NCI-H1930 (cell line): ENCODE measurements at places on chromosomes 1 and 21.

DNA sequence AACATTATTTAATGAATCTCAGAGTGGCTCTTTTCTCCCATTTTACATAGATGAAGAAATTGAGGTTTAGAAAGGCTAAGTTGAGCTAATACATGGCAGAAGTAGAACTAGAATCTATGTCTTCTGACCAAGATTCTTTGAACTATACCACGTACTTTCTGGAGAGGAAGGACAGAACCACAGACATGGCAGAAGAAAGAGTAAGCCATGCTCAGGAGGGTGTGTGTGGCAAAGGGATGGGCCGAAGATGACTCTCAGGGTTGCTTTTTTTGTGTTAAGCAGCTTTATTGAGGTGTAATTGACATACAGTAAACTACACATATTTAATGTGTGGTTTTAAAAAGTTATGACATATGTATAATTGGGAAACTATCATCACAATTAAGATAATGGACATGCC is 69.5 kb downstream of the PEX14 start:
- DNase-seq, result no peak

DNA sequence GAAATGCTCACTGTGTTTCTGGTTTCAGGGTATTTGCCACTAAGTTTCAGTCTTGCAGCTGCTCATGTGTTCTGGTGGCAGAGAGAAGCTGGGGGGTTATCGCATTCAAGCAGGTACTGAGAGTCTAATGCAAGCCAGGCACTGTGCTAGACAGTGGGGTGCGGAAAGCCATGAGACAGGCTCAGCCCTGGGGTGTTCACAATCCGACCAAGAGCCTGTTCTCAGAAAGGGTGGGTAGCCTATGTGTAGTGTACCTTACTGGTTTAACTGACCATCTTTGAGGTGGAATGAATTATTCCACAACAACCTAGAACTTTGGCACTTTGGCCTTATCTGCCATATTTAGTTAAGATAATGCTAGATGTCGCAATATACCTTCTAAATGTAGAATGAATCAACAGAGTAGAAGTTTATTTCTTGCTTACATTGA is 55.3 kb upstream of the ROR1 start:
- DNase-seq, result no peak

DNA sequence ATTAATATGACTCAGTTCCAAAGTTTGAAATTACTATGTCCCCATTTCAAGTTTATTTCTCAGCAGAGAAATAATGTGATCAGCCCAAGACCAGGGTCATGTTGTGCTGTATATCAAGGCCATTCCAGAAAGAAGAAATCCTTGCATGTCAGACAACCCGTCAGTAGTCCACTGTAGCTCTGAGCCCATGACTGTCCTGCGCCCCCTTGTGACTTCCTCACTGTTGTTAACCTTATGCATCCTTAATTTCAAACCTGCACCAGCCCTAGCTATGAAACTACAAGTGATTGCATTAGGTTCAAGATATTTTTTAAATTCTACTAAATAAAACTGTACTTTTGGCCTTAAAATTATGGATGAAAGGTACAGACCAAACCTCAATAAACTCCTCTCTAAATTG is 133.0 kb downstream of the LRRC7 start:
- no peak for DNase-seq

- DNase-seq, result peak; percentile 88
Observed at GRCh38 chr1:182391362-182392049, at the start of gene GLUL. Gene GLUL (minus strand): TSS chr1:182391790. CDS start chr1:182388737, 3,053 bp downstream.

DNA sequence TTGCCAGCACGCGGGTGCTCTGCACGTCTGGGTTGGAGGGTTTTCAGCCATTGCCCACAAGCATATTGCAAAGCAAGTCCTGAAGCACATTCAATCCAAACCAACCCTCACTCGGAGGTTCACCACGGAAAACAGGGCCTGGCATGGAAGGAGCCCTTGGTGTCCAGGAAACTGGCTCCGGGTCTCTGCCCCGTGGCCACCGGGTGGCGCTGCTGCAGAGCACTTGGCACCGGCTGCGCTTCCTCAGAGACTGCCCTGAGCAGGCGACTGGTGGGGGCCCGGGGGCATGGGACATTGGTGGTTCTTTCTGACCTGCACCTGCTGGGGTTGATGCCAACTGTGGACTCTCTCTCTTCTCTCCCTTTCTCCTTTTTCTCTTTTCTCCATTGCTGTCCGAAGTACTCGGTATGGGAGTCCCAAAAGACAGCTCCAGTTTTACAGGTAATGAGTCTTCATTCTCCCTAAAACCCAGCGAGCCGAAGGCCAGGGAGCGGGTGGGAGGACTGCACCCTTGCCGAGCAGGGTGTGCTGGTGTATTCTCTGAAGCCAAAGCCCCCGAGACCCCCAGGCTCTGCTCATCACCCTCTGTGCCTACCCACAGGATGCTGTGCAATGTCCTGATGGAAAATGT is 4.1 kb upstream of the KCNAB2 start:
- DNase-seq, result no peak

- DNase-seq, result no peak
Observed at GRCh38 chr1:109634771-109635750, 15.4 kb downstream of the AMPD2 start.

DNA sequence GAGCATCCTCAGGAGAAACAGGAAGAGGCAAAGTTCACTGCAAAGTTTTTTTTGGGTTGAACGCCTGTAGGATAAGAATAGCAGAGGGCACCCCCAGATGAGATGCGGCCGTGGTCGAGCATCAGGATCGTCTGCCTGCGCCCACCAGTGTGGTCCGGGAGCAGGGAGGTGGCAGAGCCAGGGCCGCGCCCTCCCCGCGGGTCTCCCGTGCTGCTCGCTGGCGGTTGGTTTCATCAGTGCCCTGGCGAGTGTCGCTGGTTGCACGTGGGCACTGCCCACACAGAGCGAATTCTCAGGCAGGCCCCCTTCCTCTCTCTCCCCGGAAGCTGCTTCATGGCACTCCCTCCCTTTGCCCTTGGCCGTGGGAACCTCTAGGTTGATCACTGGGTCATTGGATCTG is 120.0 kb downstream of the PCBP3 start:
- DNase-seq, result no peak

DNA sequence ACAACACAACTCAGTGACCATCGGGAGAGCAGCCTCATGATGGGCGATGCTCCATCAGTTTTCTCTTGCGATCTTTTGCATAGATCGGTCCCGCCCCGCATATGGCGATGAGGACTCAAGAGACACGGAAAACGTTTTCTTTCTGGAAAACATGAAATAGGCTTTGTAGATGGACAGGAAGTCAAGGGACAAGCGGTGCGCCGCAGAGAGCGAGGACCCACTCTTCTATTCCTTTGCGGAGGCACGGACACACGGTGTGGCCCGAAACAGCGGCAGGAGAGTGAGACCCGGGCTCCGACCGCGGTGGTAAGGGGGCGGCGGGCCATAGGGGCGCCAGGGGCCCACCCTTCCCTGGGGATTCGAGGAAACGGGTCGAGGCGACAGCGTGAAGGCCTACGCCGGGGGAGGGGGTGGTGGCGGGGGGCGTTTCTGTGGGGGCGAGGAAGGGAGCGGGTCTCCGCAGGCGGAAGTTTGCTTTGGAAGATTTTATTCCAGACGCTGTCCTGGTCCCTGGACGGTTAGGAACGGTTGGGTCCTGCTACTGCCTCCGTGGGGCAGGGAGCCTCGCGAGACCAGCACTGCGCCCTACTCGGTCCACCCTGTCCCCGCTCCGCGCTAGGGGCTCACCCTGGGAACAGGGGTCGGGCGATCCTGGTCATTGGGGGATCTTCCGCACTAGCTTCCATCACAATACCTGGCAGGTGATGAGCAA is 796 bp upstream of the TDRKH start:
- peak; percentile 8 for DNase-seq

DNA sequence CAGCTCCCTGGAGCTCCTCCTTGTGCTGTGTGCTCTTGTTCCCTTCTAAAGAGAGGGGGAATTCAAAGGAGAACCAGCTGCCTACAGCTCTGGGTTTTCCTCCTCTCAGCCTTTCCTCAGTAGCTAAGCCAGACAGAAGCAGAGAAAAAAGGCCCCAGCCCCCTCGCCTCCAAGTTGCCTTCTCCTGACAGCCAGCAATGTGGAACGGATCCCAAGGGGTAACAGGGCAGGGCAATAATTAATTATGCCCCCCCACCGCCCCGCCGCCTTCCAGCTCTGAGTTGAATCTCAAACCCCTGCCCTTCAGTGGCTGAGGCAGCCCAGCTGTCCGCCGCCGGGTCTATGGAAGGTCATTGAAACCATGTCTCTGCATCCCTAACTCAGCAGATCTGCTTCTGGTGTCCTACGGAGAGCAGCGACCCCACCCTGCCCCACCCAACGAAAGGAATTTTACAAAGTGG is 69.0 kb upstream of the GOLT1A start:
- DNase-seq, result no peak

DNA sequence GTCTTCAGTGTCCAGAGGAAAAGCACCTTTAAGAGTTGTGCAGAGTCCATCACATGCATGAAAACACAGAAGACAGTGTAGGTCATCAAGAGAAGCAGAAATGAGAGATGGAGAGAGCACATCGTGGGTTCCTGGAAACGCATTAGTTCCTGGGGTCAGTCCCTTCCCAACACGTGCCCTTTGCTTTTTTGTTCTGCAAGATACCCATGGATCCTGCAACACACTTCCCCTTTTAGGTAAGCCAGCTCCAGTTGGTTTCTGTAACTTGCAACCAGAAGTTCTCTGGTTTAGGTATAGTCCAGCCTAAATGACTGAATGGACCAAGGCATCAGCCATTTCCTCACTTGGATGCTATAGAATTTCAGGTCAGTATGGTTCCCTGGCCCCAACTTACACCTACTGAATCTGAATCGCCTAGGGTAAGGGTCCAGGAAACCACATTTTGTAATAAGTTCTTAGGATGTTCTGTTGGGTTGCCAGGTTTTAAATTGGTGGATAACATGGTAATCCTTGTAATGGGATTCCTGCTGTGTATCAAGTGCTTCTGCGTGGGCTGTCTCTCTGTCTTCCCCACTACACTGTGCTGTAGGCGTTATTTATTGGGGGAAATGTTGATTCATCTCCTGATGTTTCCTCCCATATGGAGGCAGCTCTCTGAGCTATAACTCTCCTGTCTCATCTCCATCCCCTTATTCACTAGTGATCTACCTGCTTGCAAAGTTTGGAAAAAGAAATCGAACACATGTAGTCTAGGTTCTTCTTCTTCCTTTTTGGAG is 230.6 kb downstream of the TNR start:
- no peak for DNase-seq

- no peak for DNase-seq
Observed at GRCh38 chr1:85898861-85899260, 190.6 kb upstream of the ZNHIT6 start.

GRCh38 chr1:42953182-42954180 is 5.2 kb downstream of the SLC2A1 start:
- DNase-seq, result no peak

DNA sequence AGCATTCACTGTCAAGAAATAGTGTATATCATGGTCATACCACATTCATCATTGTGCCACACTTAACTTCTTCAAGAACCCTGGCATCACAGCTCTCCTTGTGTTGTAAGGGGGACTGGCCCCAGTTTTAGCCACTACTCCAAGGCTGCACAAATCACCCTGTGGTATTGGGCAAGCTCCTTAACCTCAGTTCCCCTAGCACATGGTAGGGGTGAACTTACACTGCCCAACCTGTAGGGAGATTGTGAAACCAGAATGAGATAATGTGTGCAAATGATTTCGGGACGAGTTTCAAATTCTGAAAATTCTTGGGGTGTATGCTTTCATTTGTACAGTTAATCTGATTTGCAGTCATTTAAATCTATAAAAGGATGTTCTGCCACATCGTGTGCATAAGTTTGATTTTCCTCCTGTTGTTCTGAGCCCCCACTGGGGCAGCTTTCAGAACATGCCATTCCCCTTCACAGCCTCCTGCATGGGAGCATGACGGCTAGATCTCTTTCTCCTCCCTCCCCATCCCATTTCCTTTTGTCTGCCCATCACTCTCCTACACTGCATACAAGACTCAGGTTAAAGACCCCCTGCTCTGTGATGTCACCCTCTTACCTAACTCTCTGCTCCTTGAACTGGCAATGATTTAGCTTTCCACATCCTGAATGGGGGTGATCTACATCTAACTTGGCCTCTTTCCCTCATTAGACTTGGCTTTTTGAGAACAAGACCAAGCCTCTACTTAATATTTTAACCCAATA is 290.3 kb downstream of the CHRM3 start:
- no peak for DNase-seq

DNA sequence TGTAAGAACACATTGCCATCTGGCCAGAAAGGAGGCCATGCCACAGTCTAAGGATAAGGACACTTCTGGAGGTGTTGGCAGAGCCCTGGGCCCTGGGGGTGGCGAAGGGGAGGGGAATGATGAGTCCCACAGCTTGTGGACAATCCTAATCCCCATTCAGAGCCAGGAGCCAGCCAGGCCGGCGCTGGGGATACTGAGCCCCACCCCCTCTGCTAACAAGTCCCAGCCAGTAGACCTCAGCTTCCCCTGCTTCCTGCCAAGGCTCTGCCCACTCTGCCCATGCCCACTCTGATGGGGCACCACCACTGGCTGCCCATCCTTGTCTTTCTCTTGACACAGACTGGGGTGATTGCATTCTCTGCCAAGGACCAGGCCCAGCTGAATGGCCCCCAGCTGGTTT is 71.9 kb downstream of the NAV1 start:
- DNase-seq, result no peak

DNA sequence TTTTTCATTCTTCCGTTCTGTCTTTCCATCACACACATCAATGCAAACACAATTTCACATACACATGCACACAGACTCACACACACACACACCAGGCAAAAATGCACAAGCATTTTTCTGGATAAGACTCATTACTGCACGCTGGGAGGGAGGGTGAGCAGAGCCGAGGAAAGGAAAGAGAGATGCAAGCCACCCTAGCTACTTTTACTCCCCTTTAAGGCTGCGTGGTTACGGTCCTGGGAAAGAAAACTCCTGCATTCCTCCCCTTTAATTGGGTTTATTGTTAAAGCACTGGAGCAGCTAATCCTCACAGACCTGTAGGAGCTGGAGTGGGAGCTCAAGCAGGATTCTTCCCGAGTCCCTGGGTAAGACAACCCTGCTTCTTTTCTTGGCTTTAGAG is at the start of gene CAMK1G:
Gene CAMK1G (plus strand): TSS at position 307 of the 400 bp plus-strand sequence. CDS start 11,270 bp downstream, outside the sequence.
- no peak for DNase-seq
